ENCODE measurements at places on chromosomes 4 and X. TPM values are rescaled to one million over a fixed set of nuclear protein-coding genes. Genes with fewer than 3 reads are reported as not detected.

DNA sequence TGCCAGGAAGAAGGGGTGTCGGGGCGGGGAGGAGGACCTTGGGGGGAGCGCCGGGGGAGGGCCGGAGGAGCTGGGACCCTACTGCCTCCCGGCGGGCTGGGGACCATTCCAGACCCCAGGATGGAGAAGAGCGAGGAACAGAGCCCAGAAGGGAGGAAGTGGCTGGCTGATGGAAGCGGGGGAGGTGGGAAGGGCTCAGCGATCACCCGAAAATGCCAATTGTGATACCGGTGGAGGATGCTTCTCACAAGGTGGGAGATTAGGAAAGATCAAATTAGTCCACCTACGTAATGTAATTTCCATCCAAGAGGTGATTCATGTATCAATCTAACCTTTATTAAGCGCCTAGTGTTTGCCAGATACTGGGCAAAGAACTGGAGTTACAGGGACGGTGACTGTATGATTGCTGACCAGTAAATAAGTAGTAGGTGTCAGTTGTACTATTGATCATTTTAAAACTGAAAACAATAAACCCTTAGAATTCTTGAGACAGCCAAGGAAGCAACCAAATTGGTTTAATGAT is 452 bp upstream of the RAI2 start:
- no peak for DNase-seq

- peak; percentile 44 for DNase-seq
Measured at GRCh38 chr4:150999086-150999485, 16.0 kb downstream of the LRBA start.

DNA sequence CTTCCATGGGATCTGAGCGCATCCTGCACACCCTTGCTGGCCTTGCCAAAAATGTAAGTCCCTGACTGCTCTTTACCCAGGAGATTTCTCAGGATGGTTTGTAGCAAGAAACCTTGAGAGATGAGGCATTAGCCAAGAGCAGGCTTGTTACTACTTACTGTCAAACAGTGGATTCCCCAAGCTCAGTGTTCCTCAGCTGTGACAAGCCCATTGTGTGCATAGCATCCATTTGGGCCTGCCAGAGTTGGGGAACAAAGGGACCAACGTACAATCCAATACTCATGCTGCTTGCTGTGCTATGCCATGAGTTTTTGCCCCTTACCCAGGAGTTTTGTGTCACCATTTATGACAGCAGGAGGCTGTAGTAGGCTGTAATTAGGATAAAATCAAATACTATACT is 267.6 kb downstream of the TENM3 start:
- DNase-seq, result no peak

The LDB2 gene
- polyA plus RNA-seq, result not detected

- no peak for DNase-seq
Measured at GRCh38 chr4:25088093-25088952, 57.6 kb upstream of the LGI2 start.

DNA sequence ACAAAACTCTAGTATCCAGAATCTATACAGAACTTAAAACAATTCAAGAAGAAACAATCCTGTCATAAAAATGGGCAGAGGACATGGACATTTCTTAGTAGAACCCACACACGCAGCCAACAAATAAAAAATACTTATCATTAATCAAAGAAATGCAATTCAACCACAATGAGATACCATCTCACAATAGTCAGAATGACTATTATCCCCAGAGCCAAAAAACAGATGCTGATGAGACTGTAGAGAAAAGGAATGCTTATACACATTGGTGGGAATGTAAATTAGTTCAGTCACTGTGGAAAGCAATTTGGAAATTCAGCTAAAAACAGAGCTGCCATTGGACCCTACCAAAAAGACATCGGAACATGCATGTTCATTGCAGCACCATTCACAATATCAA is 37.9 kb downstream of the RAB40AL start:
- DNase-seq, result no peak

The DRP2 gene
- polyA plus RNA-seq, result 0.04 TPM

The FAM47B gene
- polyA plus RNA-seq, result not detected

DNA sequence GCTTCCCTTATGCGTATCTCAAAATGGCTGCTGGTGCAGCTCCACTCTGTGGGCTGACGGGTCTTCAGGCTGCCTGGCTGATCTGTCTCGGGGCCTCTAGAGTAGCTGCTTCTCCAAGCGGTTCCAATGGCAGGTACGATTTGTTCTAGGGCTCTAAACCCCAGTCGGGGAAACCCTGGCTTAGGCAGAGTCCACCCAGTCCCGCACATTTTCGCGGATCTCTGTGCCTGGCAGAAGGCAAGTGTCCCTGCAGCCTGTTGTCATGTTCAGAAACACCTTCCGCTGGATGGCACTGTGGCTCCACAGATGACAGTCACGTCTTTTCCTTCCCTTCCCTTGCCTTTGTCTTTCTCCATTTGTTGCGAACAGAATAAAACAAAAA is 54.4 kb downstream of the NBDY start:
- DNase-seq, result no peak

GRCh38 chrX:21733705-21734104 is 24.2 kb downstream of the SMPX start:
- DNase-seq, result no peak

DNA sequence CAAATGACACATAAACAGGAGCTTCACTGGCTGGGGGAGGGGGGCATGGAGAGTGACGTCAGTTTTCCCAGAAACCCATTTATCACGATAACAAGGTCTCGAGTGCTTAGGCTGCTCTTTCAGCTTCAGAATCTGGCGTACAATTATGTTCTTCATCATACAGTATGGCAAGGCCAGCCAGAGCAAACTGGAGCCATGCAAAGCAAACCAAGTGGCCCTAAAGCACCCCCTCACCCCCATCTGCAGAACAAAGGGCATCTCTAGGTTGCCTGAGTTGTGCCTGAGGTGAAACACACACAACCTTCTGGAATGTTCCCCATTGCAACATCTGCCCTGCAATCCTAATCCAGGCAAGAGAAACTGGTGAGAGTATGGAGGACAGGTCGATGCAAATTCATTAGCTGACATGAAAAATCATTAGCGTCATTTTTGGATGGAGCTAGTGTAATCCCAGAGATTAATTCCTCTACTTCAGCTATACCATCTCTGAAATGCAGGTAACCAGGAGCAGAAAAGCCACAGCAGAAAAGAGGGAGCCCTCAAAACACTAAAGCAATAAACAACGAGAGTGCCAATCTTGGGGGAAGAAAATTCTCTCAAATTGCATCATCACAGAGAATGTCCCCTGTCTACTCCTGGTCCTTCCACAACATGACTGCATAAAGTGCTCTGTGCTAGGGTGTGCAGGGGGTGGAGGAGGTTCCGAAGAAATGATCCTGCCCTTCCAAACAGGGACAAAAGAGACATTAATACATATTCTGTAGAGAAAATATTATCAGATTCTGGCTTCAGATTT is 1.8 kb downstream of the SEPTIN6 start:
- DNase-seq, result peak; percentile 18

DNA sequence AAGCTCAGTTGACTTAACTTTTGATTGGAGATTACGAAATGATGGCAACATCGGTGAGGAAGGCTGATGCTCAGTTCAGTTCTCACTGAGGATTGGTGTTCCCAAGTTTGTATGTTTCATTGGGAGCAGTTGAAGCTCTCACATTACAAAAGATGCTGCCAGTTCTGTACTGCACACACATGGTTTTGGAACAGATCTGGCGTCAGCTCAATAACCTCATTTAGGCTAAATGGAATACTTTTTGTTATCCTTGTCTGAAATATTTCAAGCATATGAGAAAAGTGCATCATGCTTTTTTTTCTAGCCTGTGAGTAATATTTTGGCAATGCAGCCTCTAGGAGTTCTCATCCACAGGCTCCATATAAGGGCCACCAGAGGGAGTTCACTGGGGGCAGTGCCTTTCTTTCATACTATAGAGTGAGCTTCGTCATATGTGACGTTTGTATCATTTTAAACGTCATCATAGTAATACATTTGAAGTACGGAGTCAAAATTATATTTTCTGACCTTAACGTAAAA is 4.1 kb downstream of the ENPEP start:
- no peak for DNase-seq

GRCh38 chr4:118787844-118788380 is 48.0 kb downstream of the SEC24D start:
- DNase-seq, result no peak

DNA sequence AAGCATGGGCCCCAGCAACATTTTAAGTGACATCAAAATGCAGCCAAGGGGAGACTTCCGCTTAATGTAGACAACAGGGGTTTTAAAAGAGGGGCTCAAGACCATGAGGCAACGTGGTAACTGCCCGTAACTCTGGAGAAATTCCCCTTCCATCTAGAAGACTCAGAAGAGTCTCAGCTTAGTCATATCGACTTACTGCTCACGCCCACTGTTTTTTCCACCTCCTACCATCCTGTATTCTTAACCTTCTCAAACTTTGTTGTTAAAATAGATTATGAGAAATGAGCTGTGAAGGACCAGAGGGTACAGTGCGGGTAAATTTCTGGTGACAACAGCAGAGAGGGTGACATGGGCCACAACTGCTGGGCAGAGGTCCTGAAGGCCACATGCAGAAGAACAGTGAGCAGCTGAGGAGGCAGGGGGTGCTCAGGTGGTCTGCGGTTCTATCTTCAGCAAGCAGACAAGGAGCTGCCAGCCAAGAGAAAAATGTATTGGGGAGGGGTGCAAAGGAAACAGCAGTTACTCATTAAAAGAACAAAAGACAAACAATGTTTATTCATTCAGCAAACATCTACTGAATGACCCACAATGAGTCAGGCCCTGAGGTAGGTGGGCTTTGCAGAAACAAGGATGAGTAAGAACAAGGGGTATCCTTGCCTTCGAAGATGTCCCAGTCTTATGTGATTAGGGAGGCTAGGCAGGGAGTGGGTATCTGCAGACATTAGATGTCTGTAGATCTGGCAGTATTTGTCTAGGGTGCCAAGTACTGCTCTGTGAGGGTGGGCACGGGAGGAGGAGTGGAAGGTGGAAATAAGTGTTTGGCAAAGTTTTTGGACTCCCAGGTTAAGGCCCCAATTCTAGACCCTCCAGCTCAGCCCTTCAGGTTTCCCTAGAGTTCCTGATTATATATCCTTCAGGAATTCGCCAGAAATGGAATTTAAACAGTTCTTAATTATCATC is 175.3 kb downstream of the TSPAN5 start:
- DNase-seq, result no peak

GRCh38 chr4:41410049-41410448 is 127.9 kb upstream of the LIMCH1 start:
- no peak for DNase-seq

The IL13RA2 gene
- not detected for polyA plus RNA-seq

DNA sequence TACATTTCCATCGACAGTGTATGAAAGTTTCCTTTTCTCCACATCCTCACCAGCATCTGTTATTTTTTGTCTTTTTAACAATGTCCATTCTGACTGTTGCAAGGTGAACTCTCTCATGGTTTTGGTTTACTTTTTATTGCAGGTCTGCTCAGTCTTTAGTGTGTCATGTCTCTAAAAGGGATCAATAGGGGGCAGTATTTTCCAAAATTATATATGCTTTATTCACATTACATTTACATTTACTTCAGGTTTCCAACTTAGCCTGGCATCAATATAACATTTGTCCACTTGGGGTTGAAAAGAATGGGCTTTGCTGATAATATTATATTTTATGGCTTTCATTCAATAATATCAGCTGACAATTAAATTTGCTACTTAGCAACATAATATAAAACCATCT is 265.0 kb upstream of the SLITRK2 start:
- no peak for DNase-seq

DNA sequence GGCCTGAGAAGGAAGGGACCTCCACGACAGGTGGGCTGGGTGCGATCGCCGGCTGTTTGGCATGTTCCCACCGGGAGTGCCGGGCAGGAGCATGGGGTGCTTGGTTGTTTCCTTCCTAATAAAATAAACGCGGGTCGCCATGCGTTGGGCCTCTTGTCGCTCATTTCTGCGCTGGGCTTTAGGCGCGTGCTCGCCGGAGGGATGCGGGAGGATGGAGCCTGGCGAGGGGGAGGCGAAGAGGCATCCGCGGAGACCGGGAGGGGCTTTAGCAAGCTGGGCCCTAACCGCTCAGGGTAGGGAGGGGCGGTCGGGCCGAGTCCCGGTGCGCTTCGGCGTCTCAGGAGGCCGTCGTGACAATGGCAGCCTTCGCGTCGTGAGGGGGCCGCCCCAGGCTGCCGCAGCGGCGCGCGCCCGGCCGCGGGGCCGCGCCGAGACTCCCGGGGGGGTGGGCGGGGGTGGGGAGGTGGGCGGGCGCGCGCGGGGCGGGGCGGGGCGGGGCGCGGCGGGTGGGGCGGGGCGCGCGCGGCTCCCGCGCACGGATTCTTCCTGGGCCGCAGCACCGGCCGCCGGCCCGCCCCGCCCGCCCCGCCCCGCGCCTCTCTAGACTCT is 476 bp upstream of the GDI1 start:
- DNase-seq, result peak; percentile 77

DNA sequence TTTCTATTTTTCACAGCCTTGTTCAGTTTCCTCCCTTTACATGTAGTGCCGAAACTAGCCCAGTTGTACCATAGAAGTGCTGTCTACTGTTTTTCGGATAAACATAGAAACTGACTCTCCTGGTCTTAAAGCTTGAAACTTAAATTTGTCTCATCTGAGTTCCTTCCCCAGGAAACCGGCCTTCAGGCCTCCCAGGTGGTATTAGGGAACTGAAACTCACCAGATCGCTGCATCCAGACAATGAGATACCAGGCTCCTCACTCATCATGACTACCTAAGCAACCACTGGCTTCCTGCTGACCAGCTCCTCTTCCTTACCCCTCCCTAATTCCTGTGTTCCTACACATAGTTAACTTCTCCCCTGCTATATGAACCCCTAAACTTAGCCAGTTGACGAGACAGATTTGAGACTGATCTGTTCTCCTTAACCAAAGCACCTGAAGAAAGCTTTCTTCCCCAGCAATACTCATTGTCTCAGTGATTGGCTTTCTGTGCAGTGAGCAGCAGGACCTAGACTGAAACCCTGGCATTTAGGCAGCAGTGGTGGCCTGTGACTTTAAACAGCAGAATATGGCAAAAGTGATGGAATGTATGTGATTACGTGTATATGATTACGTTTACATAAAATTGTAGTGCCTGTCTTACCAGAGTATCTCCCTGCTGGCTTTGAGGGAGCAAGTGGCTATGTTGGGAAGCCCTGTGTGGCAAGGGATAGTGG is 959.1 kb upstream of the LCORL start:
- peak; percentile 57 for DNase-seq

The TRIM60 gene
- not detected for polyA plus RNA-seq

The CTAG2 gene
- polyA plus RNA-seq, result not detected

DNA sequence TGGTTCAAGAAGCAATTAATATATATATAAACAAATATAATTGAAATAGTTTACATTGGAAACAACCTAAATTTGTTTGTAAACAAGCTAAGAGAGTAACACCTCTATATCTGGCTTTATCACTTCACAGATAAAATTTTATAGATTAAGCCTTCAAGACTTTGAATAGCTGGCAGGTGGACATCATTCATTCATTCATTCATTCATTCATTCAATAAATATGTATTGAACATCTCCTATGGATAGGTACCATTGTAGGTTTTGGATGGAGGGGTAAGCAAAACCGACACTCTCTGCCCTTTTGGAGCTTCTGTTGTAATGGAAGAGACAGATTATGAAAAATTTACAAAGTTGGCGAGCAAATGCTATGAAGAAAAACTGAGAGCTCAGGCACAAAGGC is 35.2 kb downstream of the GUCY1A1 start:
- no peak for DNase-seq

The KCTD8 gene
- not detected for polyA plus RNA-seq

Measured in B cell (primary cell).